ENCODE measurements at places on chromosomes 2 and 18.

DNA sequence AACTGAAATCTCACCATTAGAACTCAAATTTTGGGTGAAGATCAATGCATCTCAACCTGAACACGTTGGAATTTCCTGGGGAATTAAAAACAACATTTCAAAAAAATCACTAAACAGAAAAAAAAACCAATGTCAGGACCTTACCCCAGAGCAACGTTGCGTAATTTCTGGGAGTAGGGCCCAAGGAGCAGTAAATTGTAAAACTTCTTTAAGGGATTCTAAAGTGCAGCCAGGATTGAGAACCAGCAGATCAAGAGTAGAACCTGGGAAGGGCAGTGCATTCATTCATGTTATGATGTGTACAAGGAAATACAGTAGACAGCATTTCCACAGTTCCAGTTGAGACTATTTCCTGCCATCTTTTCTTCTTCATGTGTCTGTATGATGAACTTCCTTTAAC lies 56.9 kb downstream of the RHBDD1 start:
- no peak for DNase-seq

DNA sequence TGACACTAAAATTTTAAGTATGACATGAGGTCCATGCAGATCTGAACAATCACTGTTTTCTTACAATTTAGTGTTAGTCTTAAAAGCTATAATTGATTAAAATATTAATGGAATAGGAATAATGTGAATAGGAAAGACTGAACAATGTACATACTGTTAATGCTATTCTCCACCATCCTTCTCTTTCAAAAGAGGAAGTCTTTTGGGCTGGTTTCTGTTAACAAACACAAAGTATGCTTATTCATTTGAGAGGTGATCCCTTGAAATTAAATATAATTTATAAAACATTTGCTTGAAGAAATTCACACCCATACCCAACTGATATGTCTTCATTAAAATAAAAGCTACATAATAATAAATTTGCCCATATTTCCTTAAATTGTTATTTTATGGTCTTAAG lies 2.3 kb downstream of the STPG4 start:
- no peak for DNase-seq

DNA sequence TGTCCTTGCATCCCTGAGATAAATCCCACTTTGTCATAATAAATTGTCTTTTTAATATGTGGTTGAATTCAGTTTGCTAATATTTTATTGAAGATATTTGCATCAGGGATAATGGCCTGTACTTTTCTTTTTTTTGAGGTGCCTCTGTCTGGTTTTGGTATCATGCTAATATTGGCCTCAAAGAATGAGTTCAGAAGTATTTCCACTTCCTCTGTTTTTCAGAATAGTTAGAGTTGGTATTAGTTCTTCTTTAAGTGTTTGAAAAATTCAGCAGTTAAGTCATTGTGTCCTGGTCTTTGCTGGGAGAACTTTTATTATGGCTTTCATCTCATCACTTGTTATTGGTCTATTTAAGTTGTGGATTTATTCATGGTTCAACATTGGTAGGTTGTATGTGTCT lies 464.1 kb upstream of the CRIM1 start:
- no peak for DNase-seq

- DNase-seq: no peak
Observed at GRCh38 chr2:62471816-62472215, 34.2 kb downstream of the TMEM17 start.

- no peak for DNase-seq
Observed at GRCh38 chr2:212548455-212548819, 9.8 kb upstream of the ERBB4 start.

DNA sequence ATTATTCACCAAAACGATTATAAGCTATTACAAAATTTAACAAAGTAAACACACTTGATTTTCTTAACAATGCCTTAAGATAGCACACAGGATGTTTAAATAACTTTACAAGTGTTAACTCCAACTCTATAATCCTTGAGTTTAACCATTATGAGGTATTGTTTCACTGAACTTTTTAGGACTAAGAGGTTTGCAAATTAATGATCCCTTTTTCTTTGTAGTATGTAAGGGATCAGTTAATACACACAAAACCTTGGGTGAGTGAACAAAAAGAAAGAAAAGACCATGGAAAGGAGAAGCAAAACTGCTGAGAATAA lies 21.5 kb upstream of the TFPI start:
- no peak for DNase-seq
